ENCODE measurements at places on chromosomes 13 and 19.

- no peak for DNase-seq
Measured at GRCh38 chr19:18698321-18699167, 15.1 kb downstream of the CRTC1 start.

DNA sequence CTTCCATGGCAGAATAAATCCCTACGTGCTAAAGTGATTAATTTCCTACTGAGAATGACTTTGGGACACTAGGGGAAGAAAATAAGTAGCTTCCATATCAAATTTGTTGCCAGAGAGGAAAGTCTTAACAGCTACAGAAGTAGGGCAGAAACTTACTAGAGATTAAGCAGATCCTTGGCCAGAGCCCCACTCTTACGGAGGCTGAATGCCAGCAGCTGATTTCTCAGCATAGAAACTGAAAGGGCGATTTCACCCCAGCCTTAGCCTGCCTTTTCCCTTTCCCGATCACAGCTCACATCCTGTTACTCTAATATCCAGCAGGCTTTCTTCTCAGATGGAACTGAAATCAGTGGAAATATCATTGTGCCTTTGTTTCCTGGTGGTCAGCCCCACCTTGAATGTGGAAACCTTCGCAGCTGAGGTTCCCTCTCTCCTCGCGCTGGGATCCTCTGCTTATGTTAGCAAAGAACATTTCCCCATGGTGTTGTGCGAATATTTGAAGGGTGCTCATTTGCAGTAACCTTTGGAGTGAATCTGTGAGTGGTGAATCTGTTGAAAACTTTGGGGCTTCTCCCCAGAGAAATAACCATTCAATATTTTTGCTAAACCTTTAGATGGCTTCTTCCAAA, 8.4 kb downstream of the FAM124A start:
- no peak for DNase-seq

GRCh38 chr13:98685146-98685545, 67.3 kb downstream of the SLC15A1 start:
- no peak for DNase-seq

- no peak for DNase-seq
Measured at GRCh38 chr13:59745392-59745788, 418.3 kb downstream of the DIAPH3 start.

- DNase-seq, result no peak
Measured at GRCh38 chr19:38165335-38165734, 58.7 kb downstream of the DPF1 start.

DNA sequence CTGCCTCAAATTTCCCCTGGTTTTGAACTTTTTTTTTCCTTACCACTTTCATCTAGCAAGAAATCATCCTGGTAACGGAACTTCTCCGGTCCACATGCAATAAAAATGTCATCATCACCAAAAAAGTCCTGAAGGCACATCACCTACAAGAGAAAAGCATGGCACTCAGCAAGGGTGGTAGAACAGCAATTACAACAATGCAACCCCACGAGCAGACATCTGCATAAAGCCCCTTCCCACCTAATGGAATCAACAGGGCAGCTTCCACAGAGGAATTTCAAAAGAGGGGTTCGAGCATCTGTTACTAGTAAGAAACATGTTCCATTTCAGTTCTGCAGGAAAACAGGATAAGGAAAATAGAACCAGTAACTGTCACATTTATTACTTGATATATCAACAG, 183.9 kb downstream of the DCLK1 start:
- DNase-seq, result no peak

- DNase-seq, result no peak
Measured at GRCh38 chr13:75960538-75960994, 324.4 kb downstream of the LMO7 start.

DNA sequence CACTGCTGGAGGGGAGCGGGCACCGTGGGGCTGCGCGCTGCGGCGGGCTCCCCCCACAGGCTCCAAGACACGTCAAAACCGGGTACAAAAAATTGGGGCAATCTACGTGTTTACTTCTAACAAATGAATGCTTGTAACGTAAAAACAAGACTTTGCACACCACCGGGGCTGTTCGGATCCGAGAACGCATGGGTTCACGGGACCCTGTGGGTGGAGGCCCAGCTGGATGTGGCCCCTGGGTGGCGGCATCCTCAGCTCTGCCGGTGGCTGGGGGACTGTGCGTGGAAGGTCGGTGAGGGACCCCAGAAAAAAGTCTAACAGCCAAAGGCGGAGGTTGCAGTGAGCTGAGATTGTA, 10.3 kb upstream of the SLC7A10 start:
- DNase-seq, result no peak

DNA sequence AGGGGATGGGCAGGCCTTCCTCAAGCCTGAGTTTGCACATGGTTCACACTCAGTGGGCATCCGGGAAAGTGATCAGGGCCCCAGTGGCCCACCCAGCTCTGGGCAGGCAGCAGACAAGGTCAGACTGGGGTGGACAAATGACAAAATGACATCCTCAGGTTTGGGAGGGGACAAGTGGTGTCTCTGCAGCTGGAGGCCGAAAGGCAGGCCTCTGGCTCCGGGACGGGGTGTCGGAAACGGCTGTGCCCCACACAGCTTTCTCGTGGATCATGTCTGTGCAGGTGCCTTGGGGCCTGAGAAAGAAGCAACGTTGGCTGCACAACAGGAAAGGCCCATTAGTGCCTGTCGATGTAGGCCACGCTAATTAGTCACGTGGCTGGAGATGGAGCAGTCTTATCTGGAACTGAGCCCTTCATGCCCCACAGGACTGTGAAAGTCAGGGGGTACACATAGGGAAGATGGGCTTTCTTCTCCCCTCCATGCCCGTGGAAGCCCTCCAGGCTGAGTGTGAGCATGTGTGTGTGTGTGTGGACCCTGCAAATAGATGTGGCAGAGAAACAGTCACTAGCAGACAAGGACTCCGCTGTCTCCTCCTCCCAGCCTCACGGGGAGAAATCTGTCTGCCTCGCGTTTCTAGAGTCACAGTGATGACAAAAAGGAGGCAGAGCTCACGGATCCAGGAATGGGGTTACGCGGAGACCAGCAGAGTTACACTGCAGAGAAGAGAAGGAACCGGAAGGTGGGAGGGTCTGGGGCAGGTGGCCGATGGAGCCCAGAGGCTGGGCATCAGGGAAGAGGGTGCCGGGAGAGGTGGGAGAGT, 44.2 kb downstream of the CHST8 start:
- no peak for DNase-seq

DNA sequence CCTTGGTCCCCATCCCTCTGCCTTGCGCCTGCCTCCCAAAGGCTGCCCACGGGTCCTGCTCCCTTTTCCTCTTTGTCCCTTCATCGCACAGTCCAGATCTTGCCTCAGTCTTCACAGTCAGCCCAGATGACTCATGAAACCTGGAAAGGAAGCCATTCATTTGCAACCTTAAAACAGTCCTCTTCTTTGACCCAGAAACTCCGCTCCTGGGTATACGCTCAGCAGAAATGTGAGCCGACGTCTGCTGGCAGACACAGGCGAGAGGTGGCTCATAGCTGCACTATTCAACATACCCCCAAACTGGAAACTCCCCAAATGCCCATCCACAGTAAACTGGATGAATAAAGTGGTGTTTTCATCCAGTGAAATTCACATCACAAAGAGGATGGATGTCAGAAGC, 13.6 kb upstream of the PEPD start:
- no peak for DNase-seq

- DNase-seq, result no peak
Measured at GRCh38 chr19:34067861-34068271, 104.4 kb upstream of the LSM14A start.

DNA sequence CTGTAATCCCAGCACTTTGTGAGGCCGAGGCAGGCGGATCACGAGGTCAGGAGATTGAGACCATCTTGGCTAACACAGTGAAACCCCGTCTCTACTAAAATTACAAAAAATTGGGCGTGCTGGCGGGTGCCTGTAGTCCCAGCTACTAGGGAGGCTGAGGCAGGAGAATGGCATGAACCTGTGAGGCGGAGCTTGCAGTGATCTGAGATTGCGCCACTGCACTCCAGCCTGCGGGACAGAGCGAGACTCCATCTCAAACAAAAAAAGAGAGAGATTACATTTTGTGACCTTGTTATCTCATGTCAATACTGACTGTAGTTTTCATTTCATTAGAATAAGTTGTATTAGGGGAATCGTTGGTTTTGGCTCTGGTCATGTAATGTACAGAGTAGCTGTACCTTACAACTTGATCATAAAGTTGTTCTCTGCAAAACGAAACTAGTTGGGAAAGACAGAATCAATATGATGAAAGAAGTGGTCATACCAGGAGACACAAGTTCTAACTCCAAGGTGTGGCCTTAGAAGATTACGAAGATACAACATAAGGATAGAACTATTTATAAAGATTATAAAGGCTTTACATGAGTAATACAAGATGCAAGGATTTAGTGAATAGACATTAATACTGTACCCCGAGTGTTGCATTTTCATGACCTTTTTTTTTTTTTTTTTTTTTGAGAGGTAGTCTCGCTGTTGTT, 15.3 kb downstream of the TMEM38A start:
- DNase-seq, result no peak

- no peak for DNase-seq
Measured at GRCh38 chr13:103883698-103884097, 817.5 kb upstream of the SLC10A2 start.

DNA sequence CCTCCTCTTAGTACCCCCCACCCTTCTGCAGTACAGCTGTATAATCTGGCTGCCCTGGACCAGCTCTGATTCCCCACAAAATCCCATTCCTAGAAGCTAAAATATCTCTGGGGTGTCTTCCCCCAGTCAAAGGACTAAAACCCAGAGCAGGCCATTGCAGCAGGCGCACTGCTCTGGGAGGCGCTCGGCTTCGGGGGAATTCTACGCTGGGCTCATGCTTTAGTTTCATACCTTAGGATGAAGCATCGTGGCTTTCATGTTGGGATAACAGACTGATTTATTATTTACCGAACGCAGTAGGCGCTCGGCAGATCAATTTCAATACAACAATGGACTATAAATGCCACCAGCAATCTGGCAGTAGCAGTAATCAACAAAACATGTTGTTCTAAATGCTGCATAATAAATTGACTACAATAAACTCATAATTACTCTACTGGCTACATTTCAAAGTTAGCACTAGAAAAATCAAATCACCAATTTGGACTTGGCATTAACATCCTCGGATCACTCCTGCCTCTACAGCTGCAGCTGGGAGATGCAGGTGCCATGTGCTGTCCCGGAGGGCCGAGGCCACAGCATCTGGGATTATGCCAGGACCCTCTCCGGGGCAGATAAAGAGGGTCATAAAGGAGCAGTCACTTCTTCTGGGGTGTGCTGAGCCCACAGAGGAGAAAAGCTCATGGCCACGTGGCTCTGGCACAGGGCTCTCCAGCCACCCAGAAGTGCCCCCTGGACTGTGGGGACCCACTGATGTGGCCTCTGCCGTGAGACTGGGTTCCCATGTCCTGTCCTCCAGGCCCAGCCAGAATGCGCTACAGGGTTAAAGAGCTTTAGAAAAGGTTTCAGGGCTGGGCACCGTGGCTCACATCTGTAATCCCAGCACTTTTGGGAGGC, 35.3 kb downstream of the CEBPG start:
- no peak for DNase-seq

DNA sequence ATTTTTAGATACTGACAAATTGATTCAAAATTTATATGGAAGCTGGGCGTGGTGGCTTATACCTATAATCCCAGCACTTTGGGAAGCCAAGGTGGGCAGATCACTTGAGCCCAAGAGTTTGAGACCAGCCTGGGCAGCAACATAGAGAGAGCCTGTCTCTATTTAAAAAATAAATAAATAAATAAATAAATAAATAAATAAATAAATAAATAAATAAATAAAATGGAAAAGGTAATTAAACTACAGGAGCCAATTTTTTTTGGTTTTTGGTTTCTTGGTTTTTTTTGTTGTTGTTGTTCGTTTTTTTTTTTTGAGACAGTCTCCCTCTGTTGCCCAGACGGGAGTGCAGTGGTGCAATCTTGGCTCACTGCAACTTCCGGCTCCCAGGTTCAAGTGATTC, 29.4 kb upstream of the TRIM13 start:
- no peak for DNase-seq

- no peak for DNase-seq
Measured at GRCh38 chr13:29125191-29125933, 305.2 kb downstream of the MTUS2 start.

DNA sequence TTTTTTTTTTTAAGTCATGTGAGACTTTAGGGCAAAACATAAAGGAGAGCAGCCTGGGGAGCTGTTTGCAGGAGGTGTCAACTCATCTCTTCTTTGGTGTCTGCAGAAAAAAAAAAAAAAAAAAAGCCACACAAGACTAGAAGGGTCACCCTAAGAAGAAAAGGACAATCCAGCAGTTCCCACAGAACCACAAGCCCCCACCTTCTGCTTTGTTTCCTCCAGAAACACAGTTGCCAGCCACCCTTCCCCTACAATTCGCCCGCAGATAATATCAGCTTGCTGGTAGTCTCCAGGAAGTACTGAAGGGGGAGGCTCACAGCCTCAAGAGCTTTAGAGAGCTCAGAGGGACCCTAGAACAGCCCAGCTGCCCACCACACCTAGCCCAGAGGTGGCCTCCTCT, 22.3 kb upstream of the ZBTB7A start:
- no peak for DNase-seq

GRCh38 chr13:31807090-31807541, 67.8 kb downstream of the RXFP2 start:
- DNase-seq, result no peak

DNA sequence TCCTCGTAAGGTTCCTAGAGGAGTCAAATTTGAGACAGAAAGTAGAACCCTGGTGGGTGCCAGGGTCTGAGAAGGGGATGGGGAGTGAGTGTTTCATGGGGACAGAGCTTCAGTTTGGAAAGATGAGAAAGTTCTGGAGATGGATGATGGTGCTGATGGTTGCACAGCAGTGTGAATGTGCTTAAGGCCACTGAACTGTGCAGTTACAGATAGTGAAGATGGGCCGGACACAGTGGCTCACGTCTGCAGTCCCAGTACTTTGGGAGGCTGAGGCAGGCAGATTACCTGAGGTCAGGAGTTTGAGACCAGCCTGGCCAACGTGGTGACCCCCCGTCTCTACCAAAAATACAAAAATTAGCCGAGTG, 917 bp downstream of the SPC24 start:
- no peak for DNase-seq

DNA sequence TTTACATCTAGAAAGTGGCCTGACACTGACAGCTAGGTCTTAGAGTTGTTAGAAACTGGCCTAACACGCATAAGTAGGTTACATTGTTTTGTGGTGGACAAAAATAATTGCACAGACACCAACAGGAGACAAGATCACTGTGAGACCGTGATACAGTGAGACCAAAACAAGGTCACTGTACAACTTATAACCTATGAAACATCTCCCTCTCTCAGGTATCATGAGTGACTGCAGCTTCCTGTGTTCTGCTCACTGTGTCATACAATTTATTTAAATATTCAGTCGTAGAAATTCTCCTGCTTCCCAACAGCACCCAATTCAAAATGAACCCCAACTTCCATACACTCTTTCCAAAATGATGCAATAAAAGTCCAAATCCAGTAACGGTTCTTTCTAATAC, 2165.2 kb downstream of the PCDH9 start:
- DNase-seq, result no peak

DNA sequence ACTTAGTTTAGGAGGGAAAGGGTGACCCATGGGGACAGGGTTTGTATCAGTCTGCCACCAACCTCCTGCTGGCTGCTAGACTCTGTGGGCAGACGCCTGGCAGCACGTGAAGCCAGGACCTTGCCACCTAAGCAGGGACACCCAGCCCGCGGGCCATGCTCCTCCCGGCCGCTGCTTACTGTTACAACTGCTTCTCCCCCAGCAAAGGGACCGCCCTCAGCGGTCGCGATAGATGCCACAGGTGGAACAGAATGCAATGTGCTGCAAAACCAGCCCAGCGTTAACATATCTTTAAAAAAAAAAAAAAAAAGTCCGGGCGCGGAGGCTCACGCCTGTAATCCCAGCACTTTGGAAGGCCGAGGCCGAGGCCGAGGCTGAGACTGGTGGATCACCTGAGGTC, 1.9 kb upstream of the RHPN2 start:
- DNase-seq, result no peak
